ENCODE measurements at places on chromosomes 6 and 20.

GRCh38 chr6:9999796-10000195 lies 415.1 kb downstream of the TFAP2A start:
- no peak for DNase-seq

DNA sequence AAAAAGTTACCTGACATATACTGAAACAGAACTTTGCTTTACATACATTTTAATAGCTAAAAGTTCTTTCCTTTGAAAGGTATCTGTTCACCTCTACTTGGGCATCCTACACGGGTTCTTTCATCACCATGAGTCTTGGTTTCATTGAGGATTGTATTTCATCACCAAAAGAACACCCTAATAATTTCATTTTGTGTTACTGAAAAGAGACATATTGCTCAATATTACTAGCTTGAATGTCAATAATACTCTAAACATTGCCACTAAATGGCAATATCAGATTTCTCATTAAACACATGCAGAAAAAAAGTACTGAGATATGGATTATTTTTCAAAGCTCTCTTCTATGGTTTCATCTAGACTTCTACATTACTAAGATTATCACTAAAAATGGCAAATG lies 30.8 kb downstream of the MAN1A1 start:
- DNase-seq = no peak

DNA sequence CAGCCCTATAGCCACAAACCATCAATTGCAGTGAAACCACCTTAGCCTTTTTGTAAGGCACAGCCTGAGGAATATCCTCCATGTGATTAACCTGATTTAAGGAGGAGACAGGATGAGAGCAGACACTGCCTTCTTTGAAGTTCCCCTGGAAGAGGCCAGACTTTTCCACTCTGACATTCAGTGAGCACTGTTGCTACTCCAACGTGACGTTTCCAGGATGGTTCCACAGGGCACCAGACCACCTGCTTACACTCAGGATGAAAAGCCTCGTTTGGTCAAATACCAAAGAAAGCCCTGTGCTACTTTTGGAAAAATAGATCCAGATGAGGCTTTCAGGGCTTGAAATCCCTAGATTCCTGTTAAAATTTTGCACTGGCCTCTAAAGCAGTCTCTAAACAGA lies 1102.1 kb upstream of the FLRT3 start:
- no peak for DNase-seq

GRCh38 chr6:144585217-144585814 lies 300.2 kb downstream of the UTRN start:
- DNase-seq = peak; percentile 45

GRCh38 chr20:19920381-19921138 lies 96.6 kb upstream of the NAA20 start:
- DNase-seq = no peak

DNA sequence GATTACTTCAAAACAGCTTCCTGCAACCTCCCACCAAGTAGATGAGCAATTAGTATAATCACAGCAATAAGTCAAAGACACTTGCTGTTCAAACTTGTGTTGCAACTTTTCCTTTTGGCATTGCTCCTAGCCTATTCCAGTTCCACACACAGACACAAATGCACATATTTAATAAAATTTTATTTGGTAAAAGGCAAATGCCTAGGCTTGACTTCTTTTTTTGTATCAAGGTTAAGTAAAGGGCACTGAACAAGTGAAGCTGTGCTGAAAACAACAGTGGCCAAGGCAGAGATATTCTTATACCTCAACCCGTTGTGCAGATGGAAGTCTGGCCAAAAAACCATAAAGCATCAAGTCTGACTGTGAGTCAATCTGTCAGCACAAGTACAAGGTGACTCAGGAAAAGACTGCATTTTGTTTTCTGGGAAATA lies 708.4 kb upstream of the CITED2 start:
- peak; percentile 93 for DNase-seq

- no peak for DNase-seq
Measured at GRCh38 chr20:50759678-50760077, 28.3 kb downstream of the PARD6B start.

DNA sequence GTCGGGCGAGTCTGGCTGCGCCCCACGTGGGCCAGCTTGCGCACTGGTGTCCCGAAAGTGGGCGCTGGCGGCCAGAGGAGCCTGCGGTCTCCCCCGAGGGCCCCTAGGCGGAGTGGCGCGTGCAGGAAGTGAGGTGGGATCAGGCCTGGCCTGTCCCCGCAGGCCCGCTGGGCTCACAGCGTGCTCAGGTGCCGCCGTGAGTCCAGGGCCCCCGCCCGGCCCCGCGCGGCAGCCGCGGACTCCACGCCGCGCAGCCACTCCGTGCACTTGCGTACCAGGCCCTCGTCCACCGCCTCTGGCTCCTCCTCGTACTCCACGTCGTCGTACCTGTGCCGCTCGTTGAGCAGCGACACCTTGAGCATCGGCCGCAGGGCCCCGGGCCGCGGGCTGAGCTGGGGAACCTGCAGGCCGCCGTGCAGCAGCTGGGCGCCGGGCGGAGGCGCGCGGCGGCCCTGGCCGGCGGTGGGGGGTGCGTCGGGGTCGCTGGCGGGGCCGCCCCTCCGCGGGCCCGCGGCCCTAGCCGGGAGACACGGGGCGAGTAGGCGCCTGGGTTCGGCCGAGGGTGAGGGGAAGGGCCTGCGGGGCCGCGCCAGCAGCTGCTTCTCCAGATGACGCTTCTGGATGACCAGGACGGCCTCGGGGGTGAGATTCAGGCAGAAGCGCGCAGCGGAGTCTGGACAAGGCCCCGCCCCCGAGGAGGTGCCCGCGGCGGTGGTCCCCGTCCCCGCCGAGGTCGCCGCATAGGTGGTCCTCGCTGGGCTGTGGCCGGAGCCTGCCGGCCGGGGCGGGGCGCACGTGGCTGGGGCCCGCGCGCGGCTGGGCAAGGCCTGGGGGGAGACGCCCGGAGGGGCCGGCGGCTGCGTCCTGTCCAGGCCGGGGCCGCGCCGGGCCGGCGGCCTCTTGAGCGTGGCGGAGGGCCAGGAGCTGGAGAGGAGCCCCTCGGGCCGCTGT lies 835 bp downstream of the PRR18 start:
- DNase-seq = no peak

DNA sequence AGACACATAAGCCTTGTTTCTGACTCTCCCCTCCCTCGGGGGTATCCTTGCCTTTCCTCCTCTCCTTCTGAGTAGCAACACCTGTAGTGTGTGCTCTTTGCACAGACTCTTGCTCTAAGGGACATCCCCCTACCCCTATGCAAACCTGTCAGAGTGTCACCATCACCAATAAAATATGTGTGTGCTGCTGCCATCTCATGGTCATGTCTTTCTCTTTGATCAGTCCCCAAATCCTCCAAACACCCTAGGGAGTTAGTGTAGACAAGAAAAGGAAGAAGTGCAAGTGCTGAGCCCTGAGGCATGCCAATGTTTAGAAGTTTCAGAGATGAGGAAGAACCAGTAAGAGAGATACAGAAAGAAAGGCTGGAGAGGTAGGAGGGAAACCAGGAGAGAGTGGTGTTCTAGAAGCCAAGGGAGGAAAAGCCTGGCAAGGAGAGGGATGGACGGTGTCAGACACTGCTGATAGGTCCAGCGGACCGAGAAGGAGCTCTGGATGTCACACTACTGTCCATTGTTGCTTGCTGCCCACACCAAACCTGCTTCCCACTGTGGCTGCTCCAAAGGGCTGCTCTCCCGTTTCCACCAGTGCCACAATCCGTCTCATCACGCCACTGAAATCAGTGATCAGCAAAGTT lies 16.4 kb downstream of the TRMT6 start:
- DNase-seq = no peak

DNA sequence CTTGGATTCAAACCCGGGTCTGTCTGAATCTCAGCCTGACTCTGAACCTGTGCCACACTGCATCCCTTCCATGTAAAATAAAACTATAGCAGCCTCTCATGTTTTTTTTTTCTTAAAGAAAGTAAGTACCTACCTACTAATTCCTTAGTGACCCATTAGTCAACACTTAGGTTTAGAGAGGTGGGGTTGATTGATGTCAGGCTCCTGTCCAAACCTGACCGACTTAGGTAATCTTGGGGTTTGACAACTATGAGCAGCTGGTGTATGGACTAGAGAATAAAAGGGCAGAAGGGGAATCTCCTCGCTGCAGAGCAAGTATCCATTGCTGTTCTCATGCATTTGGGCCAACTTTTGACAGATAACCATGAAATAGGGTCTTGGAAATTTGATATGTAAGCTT lies 6.5 kb downstream of the NKAIN2 start:
- DNase-seq = no peak

DNA sequence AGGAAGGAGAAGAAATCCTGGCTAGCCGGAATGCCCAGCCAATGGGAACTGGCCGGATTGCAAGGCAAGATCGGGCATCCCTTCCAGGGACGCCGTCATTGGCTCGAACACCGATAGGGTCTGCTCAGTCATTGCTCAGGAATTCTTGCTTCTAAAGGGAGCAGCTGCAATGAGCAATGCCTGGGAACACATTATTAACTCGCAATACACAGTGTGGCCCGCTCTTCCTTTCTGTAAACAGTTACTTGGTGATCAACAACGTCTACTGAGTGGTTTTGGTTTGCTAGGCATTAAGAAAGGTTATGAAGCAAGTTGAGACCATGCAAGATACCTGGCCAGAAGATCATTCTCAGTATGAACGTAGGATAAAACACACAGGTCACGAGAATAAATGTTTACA lies 165.4 kb upstream of the CITED2 start:
- peak; percentile 93 for DNase-seq

DNA sequence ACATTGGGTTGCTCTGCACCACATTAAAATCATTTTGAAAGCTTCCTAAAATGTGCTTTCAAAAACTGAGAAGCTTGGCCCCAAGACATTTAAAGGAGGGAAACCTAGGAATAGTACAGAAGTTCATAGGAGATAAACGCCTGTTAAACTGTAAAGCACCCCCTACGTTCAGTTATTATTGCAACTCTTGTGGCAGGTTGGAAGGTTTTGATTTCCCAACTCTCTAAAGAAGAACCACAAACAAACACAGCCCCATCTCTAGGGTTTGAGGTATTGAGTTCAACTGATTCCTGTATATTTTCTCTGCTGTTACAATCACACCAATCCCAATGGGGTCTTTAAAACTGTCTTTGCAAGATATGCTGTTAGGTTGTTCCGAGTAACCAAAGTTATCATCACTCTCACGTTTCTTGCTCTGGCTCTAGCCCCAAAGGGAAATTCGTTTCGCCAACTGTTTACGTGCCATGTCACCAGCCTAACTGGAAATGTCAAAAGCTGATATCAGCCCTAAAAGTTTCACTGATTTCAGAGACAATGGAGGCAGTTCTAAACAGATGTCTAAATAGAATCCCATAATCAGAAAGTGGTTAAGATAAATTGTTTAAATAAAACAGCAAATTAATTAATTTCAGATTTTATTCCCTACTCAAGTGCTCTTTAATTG lies 12.1 kb downstream of the TFAP2A start:
- no peak for DNase-seq

GRCh38 chr20:48603819-48604405 lies 223.9 kb downstream of the PREX1 start:
- no peak for DNase-seq

GRCh38 chr20:5551621-5552020 lies 198.6 kb upstream of the SHLD1 start:
- DNase-seq = no peak

GRCh38 chr20:1325173-1326030 lies 3.5 kb downstream of the SDCBP2 start:
- DNase-seq = peak; percentile 96

GRCh38 chr20:57205606-57206219 lies 60.7 kb downstream of the BMP7 start:
- peak; percentile 64 for DNase-seq

GRCh38 chr6:154243793-154244750 lies 112.5 kb downstream of the IPCEF1 start:
- no peak for DNase-seq

GRCh38 chr6:136607204-136607931 lies 57.1 kb upstream of the MAP7 start:
- no peak for DNase-seq

DNA sequence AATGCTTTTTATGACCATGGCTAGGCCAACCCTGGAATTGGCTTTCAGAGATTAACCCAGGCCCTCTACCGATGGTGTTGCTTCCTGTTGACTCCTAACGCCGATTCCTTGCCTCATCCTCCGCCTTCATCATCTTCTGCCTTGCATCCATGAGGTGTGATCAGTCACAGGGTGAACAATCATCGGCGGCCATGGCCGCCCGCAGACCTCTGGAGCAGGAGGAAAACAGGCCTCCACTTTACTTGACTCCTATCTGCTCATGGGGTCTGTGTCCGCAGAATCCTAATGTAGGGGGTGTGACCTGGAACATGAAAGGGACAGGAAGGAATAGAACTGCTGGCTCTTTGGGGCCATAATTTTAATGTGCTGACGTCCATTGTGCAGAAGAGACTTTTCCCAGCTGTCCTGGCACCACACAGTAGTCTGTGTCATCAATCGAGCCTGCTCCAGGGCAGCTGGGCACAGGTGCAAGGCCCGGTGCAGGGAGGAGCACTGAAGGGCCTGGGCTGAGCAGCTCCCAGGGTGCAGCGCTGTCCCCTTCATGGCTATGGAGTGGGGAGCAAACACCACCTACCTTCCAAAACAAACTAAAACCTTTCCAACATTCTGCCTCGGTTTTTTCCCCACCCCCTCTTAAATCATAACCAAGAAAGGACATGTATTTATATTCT lies 8.0 kb downstream of the SLC22A3 start:
- DNase-seq = no peak

DNA sequence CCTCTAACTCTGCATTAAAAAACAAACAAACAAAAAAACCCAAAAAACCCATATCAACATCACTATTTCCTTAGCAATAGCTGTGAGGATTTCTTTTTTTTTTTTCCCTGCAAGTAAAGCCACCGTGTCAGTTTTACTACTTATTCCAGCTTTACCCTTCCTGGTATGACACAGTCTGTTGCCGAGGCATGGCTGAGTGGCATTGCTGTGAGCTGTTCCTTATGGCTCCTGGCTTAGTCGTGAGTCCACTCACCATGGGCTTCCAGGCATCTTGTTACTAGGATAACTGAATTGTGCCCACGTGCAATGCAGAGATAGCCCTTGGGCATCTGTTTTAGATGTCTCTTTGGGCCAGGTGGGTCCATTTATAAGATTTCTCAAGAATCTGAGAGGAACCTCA lies 84.8 kb downstream of the LRRC1 start:
- no peak for DNase-seq

DNA sequence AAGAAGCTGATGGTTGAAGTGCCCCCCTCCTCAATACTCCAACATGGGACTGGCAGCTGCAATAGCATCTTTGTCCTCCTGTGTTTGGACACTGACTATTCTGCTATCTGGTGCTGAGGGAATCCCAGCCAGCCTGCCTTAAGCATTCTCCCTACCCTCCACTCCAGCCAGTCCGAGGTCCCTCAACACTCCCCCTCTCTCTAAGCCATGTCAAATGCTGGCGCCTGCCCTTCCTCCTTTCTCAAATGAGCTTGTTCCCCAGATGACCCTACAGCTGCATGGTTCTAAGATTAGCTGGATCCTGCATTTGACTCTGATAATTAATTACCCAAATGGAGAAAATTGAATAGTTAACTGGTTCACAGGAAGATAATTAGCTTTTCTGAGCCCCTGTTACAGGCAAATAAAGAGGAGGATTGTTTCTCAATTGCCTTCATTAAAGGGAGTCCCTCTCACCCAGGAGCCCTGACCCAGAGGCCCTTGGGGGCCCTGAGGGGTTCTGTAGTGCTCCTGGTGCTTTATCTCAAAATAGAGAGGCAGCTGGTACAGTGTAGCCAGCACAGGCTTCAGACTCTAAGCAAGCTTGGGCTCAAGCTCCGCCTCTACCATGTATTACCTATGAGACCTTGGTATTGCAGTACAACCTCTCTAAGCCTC lies 37.9 kb upstream of the CHD6 start:
- DNase-seq = no peak

GRCh38 chr6:108002365-108003221 lies 44.6 kb upstream of the SEC63 start:
- DNase-seq = no peak
